ENCODE measurements at places on chromosomes 1 and 21. TPM values are rescaled to one million over a fixed set of nuclear protein-coding genes. Genes with fewer than 3 reads are reported as not detected.

Gene AUNIP
- total RNA-seq: 17.1 TPM

Gene TMEM240
- 13.3 TPM for total RNA-seq

Gene GCSAML
- total RNA-seq: not detected

Gene GTF2B
- total RNA-seq: 42.0 TPM

Gene DTL
- 76.6 TPM for total RNA-seq

Gene GREM2
- not detected for total RNA-seq

Gene RGS8
- total RNA-seq: 0.99 TPM

Gene NUP210L
- not detected for total RNA-seq

Gene AKT3
- total RNA-seq: 25.9 TPM

Gene DMBX1
- 0.06 TPM for total RNA-seq

Gene FAM78B
- total RNA-seq: 0.43 TPM

GRCh38 chr1:8848663-8849386 is 29.7 kb downstream of the ENO1 start:
- H3K27ac ChIP-seq: no peak overlapping the region
- DNase-seq: peak; percentile 96
- H3K27me3 ChIP-seq: no peaks in the 10 kb centered on the region
- H3K4me3 ChIP-seq: no peak overlapping the region

- H3K27me3 ChIP-seq: no peaks in the 10 kb centered on the region
- peak; percentile 83 for DNase-seq
- H3K4me1 ChIP-seq: no peaks in the 10 kb centered on the region
- H3K36me3 ChIP-seq: no peaks in the 10 kb centered on the region
These were observed 34.8 kb downstream of the RIMS3 start for GRCh38 chr1:40630488-40631223.

- no peaks in the 10 kb centered on the region for H3K36me3 ChIP-seq
- no peaks in the 10 kb centered on the region for H3K4me1 ChIP-seq
- H3K4me3 ChIP-seq: no peak overlapping the region
- H3K27ac ChIP-seq: no peak overlapping the region
- no peaks in the 10 kb centered on the region for H3K27me3 ChIP-seq
These were observed 81.0 kb downstream of the NOTCH2 start for GRCh38 chr1:119988306-119989062.

DNA sequence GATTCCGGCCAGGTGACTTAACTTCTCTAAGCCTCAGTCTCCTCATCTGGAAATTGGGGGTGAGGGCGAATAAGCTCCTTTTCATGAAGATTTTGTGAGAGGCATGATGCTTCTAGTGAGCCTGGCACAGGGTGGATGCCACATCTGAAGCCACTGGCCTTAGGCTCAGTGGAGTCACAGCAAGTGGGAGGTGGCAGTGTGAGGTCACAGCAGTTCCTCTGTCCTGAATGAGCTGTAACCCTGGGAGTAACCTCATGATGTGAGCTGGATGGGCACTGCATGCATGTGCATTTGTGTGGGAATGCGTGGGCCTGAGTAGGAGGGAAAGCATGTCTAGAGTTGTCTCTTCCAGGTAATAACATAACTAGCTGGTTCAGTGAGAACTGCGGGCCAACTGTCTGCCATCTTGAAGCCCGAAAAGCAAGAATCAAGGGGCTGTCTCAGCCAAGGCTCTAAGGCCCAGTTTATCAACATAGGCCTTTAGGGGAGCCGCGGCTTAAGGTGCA is 27.0 kb upstream of the HTR1D start:
- no peak overlapping the region for H3K27ac ChIP-seq
- H3K36me3 ChIP-seq: no peaks in the 10 kb centered on the region
- DNase-seq: no peak
- no peaks in the 10 kb centered on the region for H3K4me1 ChIP-seq

- peak; percentile 64 for DNase-seq
- no peaks in the 10 kb centered on the region for H3K36me3 ChIP-seq
- peaks cover 2% of the 10 kb centered on the region for H3K4me1 ChIP-seq
- H3K27ac ChIP-seq: no peak overlapping the region
- H3K27me3 ChIP-seq: no peaks in the 10 kb centered on the region
- no peak overlapping the region for H3K4me3 ChIP-seq
These were observed 85.5 kb downstream of the CLIC4 start for GRCh38 chr1:24830680-24831272.

GRCh38 chr1:237149857-237150256 is 107.9 kb downstream of the RYR2 start:
- H3K36me3 ChIP-seq: no peaks in the 10 kb centered on the region
- no peak overlapping the region for H3K27ac ChIP-seq
- DNase-seq: no peak
